Left renal cortex interstitium (tissue), 4 donors: ENCODE measurements at places on chromosomes 16 and 17.

DNA sequence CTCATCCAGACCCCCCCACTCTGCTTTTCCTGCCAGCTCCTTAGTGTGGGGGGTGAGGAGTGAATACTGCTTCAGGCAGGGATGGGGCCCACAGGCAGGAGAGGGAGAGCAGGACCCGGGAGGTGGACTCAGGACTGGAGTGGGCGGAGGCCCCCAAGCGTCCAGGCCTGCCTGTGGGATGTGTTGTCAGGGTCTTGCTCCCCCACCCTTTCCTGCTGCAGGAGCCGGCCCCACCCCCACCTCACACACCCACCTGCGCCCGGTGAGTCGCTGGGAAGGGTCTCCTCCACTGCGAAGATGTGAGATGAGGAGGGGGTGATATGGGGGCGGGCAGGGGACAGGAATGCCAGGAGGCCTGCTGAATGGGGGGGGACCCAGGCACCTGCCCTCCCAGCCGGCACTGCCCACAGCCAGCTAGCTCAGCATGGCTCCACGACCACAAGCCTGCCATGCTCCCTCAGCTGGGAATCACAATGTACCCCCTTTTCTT is 1.1 kb downstream of the FAM171A2 start:
- DNase-seq = no peak

- no peak for DNase-seq
Observed at GRCh38 chr16:81174644-81175324, 63.7 kb upstream of the BCO1 start.

DNA sequence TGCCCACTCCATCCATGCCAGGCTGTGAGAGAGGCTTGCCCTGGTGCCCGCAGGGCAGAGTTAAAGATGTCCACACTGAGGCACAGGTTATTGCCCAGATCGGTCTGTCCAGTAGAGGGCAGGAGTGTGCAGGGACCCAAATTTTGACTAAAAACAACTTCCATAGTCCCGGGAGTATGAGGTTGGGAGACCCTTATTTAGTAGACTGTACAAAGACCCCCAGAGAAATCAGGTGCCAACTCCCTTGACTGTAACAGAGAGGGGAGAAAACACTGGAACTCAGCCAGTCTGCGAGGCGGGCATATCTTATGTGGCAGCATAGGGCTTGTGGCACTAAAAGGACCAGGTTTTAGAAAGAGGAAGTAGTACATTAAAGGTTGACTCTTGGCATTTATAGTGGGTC is 43.4 kb downstream of the HNF1B start:
- DNase-seq = no peak

DNA sequence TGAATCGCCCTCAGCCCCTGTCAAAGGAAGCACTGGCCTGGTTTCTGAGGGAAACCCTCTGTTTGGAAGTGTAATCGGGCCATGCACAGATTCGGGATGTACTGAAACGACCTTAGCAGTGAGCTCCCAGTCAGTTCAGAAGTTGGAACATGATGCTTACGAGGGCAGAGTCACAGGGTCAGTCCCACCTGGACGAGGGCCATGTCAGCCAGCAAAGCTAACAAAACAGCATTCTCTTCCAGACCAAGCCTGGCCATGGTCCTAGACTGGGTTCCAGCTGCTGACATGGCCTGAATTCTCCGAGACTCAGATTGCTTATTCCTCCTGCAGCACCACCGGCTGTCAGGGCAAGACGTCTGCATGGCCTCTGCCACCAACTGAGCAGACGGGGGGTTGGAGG is 192.2 kb upstream of the WSCD1 start:
- DNase-seq = no peak

DNA sequence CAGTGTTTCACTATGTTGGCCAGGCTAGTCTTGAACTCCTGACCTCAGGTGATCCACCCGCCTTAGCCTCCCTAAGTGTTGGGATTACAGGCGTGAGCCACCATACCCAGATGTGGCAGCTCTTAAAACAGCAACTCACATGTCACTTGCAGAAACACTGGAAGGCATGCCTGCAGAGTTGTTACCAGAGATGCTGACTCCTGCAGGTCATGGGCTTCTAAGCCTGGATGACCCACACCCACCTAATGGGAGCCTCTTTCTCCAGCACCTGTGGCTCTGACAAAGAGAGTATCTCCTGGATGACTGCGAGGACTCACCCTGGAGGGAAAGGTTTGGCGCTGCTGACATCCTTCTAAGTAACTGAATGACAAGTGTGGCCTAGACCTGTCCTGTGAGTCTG is 11.2 kb upstream of the RFWD3 start:
- no peak for DNase-seq

GRCh38 chr16:35714665-35715064 is 2255.3 kb downstream of the TP53TG3F start:
- no peak for DNase-seq

DNA sequence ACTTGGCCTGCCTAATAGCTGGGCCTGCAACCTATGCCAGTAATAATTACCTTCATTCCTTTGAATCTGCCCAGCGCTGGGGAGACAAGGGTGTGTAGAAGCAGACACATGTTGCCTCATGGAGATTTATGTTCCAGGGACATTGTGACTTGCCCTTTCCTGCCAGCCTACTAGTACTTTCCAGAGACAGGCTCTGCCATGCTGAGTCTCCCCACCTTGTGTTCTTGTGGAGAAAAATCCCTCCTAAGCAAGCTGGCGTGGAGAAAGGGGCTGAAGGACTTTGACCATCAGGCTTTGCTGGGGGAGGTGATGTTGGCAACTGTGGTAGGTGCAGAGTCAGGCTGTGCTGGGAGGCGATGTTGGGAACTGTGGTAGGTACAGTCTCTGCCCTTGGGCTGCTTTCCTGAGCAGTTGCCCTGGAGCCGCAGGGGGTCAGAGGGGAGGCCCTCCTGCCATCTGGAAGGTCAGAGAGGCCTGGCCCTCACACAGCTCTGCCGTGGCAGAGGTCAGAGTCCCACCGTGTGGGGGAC is 4.0 kb downstream of the KSR1 start:
- no peak for DNase-seq

- peak; percentile 70 for DNase-seq
Observed at GRCh38 chr16:2904100-2904921, 7.4 kb upstream of the FLYWCH1 start.

- DNase-seq = peak; percentile 43
Observed at GRCh38 chr17:9645851-9646545, 681 bp downstream of the USP43 start.

DNA sequence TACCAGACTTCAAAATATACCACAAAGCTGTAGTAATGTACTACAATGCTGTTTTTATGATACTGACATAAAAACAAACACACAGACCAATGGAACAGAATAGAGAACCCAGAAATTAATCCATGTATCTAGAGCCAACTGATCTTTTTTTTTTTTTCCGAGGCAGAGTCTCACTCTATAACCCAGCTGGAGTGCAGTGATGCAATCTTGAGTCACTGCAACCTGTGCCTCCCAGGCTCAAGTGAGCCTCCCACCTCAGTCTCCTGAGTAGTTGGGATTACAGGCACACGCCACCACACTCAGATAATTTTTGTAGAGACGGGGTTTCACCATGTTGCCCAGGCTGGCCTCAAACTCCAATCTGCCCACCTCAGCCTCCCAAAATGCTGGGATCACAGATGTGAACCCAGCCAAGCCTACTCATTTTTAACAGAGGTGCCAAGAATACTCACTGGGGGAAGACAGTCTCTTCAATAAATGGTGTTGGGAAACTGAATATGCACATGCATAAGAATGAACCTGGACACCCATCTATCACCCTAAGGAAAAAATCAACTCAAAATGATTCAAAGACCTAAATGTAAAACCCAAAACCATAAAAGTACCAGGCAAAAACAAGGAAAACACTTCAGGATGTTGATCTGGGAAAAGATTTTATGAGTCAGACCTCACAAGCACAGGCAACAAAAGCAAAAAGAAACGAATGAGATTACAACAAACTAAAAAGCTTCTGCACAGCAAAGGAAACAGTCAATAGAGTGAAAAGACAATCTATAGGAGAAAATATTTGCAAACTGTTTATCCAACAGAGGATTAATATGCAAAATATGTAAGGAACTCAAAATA is 63.1 kb downstream of the STX8 start:
- DNase-seq = no peak
